ENCODE measurements at places on chromosomes 7 and 10.

- DNase-seq, result no peak
These were observed 16.5 kb upstream of the GPR22 start for GRCh38 chr7:107453388-107453787.

GRCh38 chr7:17530244-17530643 is 231.8 kb downstream of the AHR start:
- DNase-seq, result no peak

- no peak for DNase-seq
These were observed 40.3 kb upstream of the GTF2I start for GRCh38 chr7:74617180-74617744.

GRCh38 chr10:88232029-88232895 is 350.9 kb downstream of the RNLS start:
- no peak for DNase-seq

GRCh38 chr10:3858051-3858845 is 73.2 kb upstream of the KLF6 start:
- no peak for DNase-seq

DNA sequence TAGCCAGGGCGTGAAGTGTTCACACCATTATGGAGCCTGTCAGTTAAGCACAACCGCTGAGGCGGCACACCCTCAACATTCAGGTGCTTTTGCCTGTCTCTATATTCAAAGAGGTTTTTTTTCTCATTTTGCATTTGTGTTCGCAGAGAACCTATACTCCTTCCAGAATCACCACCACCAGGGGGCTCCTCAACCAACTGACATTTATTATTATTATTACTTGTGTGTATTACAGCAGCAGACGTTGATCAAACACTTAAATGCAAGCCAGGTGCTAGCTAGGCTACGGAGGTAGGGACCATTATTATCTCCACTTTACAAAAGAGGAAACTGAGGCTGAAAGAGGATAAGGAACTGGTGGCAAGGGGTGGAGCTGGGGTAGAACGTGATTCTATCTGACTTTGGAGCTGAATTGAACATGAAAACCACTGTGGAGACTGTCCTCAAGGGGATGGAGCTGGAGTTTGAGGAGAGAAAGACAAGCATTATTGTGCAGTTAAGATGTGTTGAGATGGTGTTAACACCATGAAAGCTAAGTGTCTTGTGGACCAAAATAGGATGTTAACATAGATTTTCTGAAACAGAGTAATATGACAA is 133.8 kb upstream of the PLXNA4 start:
- peak; percentile 55 for DNase-seq

GRCh38 chr10:53839440-53840039 is 961.5 kb downstream of the PCDH15 start:
- no peak for DNase-seq

DNA sequence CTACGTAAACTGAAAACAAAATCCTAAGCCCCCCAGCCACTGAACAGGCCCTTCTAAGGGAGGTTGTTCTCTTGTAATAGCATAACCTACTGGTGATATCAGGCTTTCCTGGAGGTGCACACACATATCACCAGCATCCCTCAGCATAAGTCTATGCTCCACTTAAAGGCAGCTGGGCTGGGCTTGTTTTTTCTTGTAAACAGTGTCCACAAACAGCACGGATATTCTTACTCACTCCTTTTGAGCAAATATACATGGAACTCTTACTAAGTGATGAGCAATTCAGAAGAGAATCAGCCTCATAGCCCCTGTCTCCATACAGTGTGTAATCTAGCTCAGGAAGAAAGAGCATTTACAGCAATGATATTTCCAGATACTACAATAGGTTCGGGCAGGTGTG is 2.4 kb downstream of the LRIT1 start:
- DNase-seq, result no peak

DNA sequence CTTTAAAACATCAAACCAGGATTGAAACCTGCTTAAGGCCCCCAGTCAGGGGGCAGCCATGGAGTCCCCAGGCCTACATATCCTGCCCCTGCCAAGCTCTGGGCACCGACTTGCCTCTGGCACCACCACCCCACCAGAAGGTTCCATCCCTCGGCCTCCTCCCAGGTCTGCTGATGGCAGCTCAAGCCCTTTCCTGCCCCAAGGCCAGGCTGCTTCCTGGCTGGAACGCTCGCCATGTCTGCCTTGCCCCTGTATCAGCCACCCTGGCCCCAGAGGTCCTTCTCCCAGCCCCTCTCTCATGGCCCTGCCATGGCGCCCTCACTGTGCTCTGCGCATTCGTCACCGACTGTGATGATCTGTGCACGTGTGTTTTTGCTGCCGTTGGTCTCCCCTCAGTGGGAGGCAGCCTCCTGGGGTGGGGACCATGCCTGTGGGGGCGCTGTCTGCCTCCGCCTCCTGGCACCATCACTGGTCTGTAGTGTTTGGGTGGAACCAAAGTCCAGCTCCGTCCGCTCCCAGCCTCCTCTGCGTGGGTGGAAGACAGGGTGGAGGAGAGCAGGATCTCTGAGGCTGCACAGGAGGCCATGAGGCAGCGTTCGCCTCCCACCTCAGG is 3.2 kb downstream of the DPYSL4 start:
- no peak for DNase-seq

GRCh38 chr7:117445206-117445605 is 17.9 kb upstream of the ASZ1 start:
- DNase-seq, result no peak

DNA sequence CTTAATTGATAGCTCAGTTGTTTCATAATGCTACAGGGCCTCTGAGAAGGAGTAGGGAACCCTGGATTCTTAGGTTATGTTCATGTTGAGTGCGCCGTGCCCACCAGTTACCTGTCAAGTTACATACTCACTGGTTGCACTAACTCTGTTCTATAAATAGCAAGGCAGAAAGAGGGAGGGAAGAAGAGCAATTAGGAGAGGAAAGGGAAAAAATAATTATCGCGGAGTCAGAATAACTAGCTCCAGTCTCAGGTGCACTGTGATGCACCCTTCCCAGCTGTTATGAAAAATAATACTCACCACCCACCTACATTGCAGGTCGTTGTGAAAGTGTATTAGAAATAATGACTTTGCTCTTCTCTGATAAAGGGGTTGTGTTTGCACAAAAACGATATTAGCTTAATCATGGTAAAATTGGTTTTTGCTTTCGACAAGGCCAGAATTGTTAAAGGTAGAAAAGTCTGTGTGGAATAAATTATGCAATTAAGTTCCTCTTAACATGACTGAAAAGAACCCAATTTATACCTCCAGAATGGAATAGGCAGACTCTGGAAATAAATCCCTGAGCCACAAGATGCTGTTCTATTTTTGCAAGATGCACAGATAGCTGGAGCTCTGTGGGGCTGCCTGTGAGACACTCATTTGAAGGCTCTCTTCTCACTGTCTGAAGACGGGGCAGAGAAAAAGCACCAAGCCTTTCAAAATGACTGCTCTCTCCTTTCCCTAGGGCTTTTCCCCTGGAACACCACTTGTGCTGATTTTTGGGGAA is 137.6 kb upstream of the PITRM1 start:
- DNase-seq, result no peak

Data from stimulated activated effector memory CD8-positive, alpha-beta T cell treated with anti-CD3 and anti-CD28 coated beads, Interleukin-12 subunit alpha, Interleukin-12 subunit beta, amount 100 ng/mL, for 72 hours (primary cell).